ENCODE measurements at places on chromosomes 16 and 17. TPM values are rescaled to one million over a fixed set of nuclear protein-coding genes. Genes with fewer than 3 reads are reported as not detected.

- no peak for DNase-seq
Observed at GRCh38 chr17:41836550-41837196, 641 bp upstream of the NT5C3B start.

- DNase-seq: no peak
Observed at GRCh38 chr17:41799366-41799765, 12.4 kb downstream of the P3H4 start.

DNA sequence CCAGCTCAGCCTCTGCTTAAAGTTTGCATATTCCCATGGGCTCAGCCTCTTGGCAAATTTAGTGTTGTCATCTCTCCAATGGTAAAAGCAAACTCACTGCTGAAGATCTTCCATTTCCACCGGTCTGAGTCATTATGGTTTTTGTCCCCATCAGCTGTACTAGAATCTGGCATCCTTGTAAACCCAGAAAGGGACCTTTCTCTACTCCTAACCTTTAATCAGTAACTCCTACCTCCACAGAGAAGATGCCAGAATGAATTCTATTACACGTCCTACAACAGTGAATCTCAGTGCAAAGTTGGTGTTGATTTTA, 45.8 kb downstream of the ZNF652 start:
- peak; percentile 3 for DNase-seq

GRCh38 chr17:80566054-80566400, 21.4 kb downstream of the RPTOR start:
- DNase-seq: no peak

DNA sequence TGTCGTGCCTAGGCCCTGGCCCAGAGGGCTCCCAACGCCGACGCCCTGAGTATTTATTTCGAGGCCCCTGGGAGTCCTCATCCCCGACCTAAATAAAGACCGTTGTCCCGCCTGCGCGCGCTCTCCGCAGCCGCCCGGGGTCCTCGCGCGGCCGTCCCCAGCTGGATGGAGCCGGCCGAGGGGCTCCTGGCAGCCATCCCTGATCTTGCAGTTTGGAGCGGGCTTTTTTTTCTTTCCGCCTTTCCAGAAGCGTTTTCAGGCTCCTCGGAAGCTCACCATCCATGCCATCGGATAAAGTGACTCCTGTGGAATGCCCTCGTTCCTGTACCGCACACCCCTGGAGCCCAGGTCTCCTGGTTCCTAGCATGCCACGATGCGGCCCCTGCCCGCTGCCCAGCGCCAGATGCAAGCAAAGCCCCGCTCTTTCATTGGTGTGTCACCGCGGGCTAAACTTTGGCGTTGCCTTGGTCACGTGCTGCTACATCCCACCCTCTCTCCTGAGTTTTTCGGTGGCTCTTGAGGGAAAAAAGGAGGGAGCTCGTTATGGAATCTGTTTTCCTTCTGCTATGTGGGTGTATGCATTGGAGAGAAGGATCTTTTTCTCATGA, 716 bp downstream of the TMEM94 start:
- peak; percentile 63 for DNase-seq

- DNase-seq: peak; percentile 5
Observed at GRCh38 chr17:43085474-43085873, 39.7 kb downstream of the BRCA1 start.

DNA sequence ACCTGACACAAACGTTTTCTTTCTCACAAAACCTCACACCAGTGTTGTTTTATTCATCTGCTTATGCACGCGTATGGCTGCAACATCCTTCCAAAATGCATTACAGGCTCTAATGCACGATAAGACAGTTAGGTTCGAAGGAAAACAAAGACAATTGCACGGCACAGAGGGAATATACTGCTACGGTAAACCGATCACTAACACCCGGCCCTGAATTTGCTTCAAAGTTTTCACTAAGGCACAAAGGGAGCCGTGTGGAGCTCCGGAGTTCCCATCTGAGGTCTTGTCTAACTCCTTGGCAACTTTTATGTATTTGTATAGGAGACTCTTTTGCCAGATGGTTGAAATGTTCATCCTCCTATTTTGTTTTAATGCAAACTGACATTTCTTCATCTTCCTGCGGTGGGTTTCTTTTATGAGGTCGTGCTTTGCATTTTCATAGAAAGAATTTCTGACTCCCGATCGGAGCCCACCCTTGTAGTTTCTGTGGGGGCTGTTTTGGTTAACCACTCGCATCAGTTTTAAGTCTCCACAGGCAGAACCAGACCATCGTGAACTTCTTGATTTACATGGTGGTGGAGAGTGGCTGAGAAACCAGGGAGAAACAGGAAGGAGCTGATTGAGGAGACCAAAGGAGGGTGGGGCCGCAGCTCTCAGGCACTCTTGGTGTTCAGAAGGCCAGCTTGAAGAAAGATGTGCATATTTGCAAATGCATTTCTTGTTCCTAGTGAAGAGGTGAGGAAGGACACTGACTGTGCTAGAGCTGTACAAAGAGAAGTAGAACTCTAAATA, 516.8 kb downstream of the MAF start:
- DNase-seq: no peak

GRCh38 chr16:15650698-15651171, 690 bp downstream of the NDE1 start:
- peak; percentile 26 for DNase-seq

DNA sequence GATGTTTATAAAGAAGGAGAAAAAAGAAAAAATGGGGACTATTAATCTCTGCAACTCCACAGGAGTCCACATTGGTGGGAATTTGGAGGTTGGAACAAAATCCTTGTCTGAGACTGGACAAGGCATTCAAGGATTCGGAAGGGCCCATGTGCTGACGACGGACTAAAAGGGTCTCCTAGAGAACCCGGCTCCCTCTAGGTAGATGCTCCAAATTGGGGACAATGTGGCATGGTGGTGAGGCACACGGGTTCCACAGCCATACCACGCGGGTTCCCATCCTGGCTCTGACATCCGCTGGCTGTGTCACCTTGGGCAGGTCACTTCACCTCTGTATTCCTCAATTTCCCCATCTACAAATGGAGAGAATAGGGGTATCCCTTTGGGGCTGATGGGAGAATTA, 227.4 kb downstream of the C16orf78 start:
- no peak for DNase-seq

DNA sequence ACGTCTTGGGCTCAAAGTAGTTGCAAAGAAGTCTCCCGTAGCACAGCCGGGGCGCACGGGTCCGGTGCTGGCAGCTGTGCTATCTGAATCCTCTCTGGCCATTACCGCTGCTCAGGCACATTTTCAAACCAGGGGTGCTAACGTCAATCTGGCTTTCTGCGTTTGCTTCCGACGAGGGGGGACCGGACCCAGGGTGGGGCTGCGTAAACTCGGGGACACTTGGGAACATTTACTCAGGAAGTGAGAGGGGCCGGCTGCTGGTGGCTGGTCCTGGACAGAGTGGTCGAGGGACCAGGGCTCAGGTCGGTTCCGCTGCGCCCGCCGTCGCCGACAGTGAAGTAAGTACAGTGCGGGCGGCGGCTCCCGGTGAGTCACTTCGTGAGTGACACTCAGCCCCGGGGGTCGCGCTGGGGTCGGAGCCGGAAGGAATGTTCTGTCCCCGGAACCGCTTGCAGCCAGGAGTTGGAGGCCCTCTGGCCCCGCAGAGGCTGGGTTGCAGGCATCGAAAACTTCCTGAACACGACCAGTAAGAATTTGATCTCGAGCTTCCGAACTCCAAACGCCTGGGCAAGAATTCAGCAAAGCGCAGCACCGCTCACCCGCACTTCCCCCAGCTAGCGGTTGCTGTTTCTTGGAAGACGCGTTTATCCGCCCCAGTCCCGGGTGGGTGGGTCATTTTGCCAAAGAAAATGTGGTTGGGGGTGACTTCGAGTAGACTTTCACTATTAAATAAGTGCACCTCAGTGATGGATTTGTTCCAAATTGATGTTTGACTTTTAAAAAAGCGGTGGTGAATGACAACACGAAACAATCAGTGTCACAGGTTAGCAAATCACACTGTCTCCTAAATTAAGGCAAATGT, 1.4 kb upstream of the HS3ST3B1 start:
- peak; percentile 42 for DNase-seq

- DNase-seq: no peak
Observed at GRCh38 chr16:26395700-26396099, 671.0 kb upstream of the C16orf82 start.

DNA sequence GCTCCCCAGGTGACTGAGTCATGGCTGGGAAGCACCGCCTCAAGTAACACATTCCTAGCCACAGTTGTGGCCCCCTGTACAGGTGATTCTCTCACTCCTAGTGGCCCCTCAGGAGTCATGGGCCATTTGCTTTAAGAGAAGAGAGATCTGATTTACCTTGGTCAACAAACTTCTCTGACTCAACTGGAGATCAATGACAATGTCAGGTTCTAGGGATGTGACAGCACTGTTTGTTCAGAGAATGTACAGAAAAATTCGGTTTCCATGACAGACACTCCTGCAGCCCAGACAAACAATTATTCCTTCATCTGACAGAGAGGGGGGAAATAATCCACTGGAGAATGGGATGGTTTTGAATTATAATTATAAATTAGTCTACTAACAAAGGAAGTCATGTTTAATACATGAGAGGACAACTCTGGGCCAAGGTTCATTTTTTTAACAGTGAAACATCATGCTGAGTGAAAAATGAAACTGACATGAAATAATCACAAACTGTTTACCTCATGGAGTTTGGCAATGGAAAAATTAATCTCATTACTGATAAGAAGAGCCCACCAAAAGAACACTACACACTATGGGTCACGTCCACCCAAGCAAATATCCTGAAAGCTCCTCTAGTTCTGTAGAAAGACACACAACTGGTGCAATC, 9.7 kb downstream of the ERN1 start:
- no peak for DNase-seq

GRCh38 chr16:48540222-48540900, 69.6 kb downstream of the N4BP1 start:
- DNase-seq: no peak

DNA sequence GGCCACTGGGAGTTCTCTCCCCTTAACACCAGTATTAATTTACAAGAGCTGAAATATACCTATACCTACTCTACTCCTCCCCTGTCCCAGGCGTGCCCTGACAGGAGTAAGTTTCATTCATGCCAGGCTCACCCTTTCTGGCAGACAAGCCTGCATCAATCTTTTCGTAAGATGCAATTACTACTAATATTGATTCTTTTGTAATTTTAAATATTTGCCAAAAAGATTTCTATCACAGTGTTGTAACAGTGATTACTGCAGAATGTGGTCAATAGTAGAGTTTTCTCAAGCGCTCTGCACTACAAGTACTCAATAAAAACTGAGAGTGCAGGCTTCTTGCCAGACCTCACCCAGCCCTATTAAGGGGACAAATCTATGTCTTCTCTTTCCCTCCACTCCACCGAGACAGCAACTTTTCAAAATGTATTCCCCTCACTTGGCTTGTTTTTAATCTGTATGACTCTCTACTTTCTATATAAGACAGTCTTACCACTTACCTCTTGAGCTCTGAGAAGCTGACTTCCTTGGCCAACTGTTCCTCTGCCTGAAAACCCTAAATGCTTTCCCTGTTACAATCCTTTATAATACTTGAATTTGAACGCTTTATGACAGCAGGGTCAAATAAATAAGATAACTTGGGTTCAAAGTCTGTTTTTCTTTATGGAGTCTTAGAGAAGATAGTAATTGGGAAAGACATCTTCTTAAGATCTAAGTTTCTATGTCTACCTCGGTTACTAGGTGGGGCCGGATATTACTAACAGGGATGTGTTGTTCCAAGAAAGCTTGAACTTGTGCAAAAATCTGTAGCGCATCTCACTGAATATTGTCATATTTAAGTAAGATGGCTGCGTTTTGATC, at the start of gene TMIGD1:
TMIGD1 (minus strand) TSS at position 555 of the 858 bp plus-strand sequence. CDS start 1,924 bp downstream, outside the sequence.
- DNase-seq: no peak

GRCh38 chr17:68509141-68510057, 2.8 kb upstream of the PRKAR1A start:
- DNase-seq: peak; percentile 75

DNA sequence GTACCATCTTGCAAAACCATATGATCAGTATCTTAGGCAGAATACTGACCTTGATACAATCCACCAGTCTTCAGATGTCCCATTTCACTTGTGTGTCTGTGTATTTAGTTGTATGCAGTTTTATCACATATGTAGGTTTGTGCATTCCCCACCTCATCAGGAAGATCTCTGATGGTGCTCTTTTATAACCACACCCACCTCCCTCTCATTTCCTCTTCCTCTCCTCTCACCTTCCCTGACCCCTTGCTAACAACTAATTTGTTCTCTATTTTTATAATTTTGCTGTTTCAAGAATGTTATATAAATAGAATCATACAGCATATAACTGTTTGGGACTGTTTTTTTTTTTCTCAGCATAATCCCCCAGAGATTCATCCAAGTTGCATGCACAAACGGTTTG, 52.0 kb upstream of the ACSM2B start:
- DNase-seq: no peak

DNA sequence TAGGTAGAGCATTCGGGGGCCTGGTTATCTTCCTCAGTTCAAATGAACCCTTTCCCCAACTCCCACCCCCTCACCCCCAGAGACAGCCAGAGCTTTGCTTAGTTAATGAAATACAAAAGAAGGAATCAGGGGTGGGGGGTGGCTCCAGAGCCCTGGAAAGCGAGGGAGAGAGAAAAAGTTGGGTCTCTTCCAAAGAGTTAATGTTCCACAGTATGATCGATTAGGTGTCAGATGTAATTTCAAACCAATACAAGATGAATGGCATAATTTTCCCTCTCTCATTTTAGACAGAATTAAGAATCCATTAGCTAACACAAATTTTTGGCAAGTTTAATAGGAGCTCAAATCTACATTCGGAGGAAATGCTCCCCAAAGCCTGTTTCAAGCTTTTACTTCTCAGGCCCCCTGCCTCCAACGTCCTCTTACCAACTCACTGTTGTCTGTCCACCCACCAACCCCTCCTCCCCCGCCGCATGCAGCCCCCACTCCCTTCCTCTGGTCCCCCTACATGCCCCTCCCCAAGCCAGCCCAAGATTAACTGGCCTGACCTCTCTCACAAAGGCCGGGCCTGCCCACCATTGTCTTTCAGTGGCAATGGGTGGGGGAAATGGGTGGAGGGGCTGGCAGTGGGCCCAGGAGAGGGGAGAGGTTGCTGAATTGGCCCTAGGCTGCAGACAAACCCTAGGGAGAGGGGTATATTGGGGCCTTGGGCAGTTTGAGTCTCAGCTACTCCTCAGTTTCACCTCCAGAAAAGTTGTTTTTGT, 28.2 kb downstream of the NEUROD2 start:
- no peak for DNase-seq

DNA sequence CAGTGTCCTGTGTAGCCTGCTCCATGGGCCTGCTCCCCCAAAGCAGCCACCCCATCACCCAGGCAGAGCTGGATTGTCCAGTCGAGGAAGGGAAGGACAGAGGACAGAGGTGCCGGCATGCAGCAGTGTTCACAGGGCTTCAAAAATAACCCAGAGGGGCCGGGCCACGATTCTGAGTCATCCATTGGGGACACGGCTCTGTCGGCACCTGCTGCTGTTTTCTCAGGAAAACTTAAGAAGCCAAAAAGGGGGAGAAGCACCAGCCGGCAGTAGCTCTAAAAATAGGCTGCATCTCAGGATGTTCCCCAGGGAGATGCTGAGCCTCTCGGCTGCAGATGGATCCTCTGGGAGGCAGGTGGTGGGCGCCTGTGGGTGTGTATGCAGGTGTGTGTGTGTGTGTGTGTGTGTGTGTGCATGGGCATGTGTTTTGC, 1.6 kb downstream of the CA7 start:
- DNase-seq: no peak

- DNase-seq: no peak
Observed at GRCh38 chr17:21711182-21711581, 18.9 kb downstream of the KCNJ18 start.

Gene ST6GALNAC1
- not detected for total RNA-seq

Gene CYBA
- total RNA-seq: 287 TPM

Gene ATP2C2
- under 0.01 TPM for total RNA-seq

Gene ARL5C
- total RNA-seq: not detected

Gene ZNF205
- total RNA-seq: 12.3 TPM

Gene TIGD7
- total RNA-seq: 3.2 TPM

Gene TAF15
- 65.7 TPM for total RNA-seq

Gene ZG16B
- total RNA-seq: not detected

Gene UNC45B
- not detected for total RNA-seq

Gene TRPV2
- total RNA-seq: 23.2 TPM

Gene KRT17
- not detected for total RNA-seq
